SHP77 treated with DMSO at 0.1 percent for 48 hours (cell line): ENCODE measurements at places on chromosomes 6 and 20.

DNA sequence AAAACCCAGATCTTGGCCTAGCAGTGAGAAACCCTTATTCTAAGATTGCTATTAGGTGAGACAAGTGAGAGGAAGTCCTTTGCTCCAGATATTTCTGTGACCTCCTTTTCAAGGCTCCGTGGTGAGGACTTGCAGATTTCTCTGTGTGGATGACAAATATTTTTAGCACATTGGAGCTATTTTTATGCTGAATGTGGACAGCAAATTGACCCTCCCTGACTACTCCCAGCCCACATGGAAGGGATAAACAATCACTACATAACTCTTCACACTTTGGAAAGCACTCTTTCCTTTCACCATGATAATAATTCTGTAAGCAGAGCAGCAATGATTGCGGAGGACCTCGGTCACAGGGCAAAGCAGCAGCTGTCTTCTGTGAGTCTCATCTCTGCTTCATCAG is 88.0 kb upstream of the ADGRF1 start:
- no peak for DNase-seq

DNA sequence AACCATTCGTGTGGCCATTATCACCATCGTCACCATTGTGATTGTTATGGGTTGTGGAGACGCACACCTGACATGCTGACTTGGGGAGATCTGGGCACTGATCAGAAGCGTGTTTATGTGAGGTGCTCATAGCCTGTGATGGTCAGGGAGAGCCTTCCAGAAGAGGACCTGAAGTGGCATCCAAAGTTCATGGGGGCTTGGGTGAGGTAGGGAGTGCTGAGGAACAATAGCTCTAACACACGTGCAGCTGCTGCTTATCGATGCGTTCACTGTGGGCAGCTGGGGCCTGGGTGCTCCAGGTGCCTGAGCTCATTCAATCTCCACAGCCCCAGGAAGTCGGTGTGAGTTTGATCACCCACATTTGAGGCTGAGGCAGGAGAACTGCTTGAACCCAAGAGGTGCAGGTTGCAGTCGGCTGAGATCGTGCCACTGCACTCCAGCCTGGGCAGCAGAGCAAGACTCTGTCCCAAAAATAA is 227.3 kb downstream of the PREX1 start:
- DNase-seq: no peak

GRCh38 chr20:14415467-14415866 is 78.1 kb upstream of the FLRT3 start:
- no peak for DNase-seq

DNA sequence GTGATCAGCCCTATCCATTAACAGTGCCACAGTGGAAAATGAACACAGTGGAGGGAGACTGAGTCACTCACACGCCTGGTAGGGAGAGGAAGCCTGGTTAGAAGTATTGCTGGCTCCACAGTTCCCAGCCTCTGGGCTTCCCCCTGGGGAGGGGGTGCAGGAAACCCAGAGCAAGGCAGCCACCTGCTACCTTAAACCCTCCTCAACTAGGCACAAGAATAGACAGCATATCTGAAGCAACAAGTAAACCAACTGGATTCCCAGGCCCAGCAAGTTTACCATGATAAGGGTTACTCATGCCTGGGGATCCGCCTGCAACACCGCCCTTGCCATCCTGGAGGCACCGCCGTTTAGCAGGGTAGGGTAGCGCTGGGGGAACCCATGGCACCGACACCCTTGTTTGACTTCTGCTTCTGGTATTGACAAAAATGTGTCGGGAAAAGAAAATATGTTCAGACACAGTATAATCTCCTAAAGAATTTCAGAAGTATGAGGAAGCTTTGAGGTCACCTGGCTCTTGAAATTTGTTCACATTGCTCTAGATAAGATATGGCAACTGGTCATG is 38.3 kb downstream of the SLC22A23 start:
- no peak for DNase-seq

DNA sequence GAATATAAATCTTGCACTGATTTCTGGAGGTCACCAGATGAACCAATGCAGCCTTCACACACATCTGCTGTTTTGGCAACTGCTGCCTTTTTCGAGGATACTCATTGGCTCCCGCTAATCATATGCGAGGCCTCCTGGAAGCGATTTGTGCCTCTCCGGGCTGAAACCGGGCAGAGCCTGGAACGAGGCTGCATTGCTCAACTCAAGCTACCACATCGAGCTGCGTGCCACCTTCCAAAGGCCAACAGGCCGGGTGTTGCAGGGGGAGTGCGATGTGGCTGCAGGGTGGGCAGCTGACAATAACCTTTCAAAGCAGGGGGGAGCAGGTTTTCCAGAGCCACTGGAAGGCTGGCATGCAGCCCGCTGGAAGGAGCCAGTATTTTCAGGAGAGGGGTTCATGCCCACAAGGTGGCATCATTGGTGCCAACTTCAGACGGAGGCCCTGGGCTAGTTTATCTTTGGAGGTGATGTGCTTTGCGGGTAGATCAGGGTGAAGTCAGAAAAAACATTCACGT is 122.6 kb upstream of the IFNGR1 start:
- peak; percentile 10 for DNase-seq

DNA sequence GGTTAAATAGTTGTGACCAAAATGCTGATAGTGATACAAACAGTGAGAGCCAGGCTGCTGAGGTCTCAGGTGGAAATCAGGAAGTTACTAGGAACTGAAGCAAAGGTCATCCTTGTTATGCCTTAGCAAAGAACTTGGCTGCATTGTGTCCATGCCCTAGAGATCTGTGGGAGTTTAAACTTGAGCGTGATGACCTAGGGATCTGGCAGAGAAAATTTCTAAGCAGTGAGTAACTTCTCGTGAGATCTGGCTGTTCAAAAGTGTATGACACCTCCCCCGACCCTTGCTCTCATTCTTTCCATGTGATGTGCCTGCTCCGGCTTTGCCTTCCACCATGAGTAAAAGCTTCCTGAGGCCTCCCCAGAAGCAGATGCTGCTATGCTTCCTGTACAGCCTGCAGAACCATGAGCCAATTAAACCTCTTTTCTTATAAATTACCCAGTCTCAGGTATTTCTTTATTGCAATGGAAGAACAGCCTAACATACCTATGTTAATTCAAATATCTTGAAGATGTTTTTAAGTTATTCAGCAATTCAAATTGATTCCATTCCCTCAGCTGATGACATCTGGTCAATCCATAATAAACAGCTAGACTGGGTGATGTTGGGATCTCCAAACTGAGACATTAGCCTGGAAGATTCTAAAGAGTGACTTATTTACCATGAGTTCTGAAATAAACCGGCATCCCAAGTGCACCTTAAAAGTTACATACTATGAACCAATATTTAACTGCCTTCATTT is 33.8 kb downstream of the KIF16B start:
- no peak for DNase-seq

DNA sequence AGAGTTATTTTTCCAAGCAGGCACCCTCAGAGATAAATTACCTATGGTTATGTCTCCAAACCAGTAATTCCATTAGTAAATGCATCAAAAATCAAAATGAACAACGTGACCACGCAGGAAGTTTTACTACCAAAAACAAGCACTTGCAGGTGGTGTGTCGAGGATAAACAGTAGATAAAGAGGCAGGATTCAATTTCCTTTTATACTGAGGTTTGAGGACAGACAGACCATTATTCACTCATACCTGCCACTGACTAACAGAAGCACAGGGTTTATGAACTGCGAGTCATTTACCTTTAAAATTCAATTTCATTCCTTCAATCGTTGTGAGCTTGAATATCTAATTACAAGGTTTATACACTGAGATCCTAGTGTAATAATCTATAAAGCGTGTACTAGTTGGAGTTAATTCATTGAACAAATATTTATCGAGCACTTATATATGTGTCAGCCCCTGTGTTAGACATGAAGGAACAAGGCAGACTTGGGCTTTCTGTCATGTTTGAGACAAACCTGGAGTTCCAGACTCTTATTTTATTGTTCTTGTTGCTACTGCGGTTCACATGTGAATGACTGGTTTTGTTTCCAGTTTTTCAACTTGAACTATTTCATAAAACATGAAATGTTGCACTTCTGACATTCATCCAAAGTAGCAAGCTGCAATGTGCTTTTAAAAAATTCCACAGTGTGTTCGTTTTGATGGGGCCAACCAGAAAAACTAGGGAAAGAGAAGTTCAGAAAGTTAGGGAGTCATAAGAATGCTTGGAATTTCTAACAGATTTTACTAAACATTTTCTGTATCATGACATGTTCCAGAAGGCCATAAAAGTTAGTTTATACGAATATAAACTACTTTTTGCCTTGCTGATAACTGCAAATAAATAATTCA is 205.6 kb downstream of the UST start:
- no peak for DNase-seq

DNA sequence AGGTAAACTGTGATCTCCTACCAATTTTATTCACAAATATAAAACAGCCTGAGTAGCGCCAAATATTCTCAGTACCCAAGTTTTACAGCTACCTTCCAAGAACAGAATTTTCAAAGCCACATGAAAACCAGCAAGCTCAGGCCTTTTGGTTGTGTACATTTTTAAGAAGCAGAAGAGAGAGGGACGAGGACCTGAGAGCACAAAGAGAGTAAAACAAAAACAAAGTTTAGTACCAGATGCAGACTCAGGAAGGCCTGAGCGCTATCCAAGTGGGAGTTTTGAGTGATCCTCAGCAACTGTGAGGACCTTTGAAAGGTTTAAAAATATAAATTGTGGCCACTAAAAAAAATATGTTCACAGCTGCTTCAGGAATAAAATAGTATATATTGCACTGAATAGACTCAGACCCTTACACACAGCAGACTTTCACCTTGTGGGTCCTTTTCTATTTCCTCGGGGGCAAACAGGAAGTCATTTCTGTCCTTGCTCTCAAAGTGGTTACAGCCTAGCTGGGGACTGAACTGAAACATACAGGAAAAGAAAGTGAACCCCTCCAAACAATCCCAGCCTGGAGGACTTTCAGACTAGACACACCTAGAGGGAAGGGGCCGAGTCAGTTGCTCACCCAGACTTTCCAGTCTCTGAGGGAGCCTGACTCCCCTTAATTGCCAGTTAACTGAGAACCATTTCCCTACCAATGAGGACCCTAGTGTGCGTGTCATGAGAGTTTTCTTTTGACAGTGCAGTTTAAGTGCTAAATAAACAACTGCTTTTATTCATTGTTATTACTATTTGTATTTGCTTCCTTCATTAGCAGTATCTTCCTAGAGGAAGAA is 48.5 kb upstream of the NT5E start:
- DNase-seq: no peak

- no peak for DNase-seq
Measured at GRCh38 chr20:60362531-60362930, 404.3 kb downstream of the CDH26 start.

DNA sequence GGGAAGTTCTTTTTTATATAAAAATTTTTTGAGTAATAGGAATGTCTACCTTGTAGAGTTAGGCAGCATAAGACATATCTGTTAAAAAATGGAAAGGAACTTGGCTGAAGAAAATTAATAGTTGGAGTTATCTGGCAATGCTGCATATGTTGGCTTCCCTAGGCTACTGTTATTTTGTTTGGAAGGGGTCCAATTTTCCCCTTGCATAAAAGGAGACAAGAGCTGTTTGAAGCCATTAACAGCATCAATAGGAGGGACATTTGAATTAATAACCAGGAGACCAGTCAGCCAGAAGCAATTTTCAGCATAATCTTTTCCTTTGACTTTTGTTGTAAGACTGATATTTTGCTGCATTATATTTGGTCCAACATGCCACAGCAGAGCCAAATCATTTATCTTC is 80.9 kb upstream of the TAB2 start:
- DNase-seq: peak; percentile 20

GRCh38 chr6:136011475-136011874 is 160.0 kb downstream of the PDE7B start:
- no peak for DNase-seq

GRCh38 chr6:131116755-131117360 is 18.4 kb upstream of the AKAP7 start:
- no peak for DNase-seq

- DNase-seq: peak; percentile 5
Measured at GRCh38 chr6:56292505-56293181, 45.3 kb upstream of the COL21A1 start.

GRCh38 chr6:105603788-105604586 is 201.1 kb upstream of the PREP start:
- DNase-seq: no peak

DNA sequence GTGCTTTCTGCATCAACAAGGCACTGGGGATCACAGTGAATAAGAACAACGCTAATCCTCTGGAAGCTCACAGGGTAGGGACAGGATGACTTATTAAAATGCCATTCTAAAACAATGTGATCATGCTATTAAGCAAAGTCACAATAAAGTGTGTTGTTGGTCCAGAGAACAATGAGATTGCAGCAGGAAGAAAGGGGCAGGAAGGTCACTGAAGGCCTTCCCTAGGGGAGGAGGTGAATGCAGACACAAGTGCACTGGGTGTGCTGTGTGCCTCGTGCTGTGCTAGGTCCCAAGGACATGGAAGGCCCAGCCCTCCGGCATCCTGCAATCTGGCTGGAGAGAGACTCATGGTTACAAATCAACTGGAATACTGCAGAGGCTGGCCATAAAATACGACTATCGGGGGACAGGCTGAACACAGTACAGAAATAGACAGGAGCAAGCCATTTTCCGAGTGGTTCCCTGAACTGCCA is 55.7 kb downstream of the LYRM4 start:
- no peak for DNase-seq

DNA sequence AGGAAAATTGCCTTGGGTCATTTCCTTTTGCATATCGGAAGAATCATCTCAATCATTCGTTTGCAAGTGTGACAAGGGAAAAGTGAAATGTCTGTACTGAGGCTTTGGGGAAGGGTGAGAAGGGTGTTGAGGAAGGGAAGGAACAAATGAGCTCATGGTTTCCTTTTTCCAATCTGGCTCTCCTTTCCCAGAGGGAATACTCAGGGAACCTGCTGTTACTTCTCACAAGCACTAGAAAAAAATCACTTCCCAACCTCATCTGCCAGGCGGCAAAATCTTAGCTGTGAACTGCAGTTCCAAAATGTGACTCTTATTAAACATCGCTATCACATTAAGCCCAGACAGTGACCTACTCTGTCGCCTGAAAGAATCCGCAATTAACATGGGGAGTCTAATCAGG is 258.1 kb downstream of the ZNF217 start:
- no peak for DNase-seq

GRCh38 chr6:124822204-124822613 is 140.0 kb upstream of the RNF217 start:
- DNase-seq: no peak

DNA sequence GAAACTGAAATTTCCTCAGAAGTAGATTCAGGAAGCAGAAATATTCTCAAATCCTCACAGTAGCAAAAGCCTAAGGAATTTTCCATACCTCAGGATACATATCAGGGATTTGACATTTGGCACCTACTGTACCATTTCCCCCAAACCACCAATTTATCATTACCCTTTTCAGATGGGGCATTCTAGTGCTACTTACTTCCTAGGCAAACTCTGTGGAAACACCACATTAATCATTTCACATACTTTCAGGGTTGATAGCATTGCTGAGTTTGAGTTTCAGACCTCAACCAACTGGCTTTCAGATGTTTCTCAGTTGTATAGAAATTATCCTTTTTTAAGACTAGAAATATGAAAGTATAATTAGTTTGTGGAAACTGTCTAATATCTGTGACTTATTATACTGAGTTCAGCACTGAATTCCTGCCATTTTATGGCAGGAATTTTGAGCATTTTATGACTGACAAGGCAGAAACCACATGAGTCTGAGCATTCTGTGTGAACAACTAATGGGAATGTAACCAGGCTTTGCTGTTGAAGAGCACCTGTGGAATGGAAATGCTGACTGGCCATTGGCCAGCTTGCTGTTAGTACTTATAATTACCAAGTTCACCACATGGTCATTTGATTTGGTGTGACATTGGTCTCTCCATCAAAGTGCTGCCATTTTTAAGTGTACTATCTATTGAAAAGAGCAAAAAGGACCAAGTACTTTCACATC is 35.1 kb upstream of the IRAK1BP1 start:
- DNase-seq: no peak

GRCh38 chr6:163162874-163163213 is 251.7 kb upstream of the QKI start:
- no peak for DNase-seq
